ENCODE measurements at places on chromosomes 6 and 20.
A peak's percentile ranks its signal among the peaks of the same experiment; 100 is the strongest.

- DNase-seq = no peak
Measured at GRCh38 chr20:38198238-38198861, 33.3 kb upstream of the TGM2 start.

DNA sequence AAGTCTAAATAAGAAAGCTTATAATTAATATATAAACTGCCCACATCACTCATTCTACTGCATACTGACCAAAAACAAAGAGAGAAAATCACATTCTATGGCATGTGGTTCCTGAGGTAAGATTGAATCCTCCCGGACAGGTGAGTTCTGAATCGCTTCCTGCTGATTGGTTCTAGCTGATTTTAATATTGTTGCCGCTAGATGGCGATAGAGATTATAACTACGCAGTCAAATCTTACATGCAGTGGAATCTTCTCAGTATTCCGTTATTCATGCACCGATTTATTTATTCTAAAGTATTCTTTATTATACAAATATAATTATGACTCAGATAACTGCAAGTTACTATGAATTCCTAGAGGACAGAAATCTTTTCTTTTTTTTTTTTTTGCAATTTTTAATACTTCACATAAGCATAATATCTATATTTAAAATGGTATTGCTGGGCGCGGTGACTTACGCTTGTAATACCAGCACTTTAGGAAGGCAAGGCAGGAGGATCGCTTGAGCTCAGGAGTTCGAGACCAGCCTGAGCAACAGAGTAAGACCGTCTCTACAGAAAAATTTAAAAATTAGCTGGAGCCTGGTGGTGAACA is 24.2 kb upstream of the TMX4 start:
- DNase-seq = peak; percentile 37

DNA sequence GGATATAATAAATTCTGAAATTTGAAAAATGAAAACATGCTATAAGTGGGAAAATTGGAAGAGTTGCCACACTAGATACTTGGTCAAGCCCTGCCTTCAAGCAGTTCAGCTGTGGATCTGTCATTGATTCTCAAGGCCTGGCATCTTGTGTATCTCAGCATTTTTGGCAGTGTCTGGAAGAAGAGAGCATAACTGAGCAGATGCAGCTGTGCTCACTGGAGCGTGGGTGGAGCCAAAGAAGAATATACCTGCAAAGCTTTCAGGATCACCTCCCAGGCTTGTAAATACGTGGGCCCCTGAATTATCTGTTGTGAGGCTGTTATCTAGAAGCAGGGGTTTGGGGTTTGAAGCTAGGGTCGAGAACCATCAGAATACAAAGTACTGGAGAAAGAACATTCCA is 31.3 kb upstream of the CHD6 start:
- DNase-seq = no peak

DNA sequence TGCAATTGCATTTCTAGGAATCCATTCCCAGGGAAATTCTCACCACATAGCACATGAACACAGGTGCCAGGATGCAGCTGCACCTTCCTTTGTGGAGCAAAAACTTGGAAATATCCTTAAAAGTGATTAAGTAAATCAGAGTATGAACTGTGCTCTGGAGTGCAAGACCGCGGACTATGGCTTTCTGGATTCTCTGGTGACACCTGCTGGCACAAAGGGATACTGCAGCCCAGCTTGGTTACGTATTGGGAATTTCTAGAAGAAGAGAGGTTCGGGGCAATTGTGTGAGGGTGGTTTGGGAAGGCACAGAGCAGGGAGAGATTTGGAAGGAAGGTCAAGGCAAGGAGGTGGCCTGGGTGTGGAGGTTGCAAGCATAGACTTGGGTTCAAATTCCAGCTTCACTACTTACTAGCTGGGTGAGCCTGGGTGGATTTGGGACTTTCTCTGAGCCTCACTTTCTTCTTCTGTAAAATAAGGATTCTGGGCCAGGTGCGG is 15.9 kb upstream of the PEDS1 start:
- peak; percentile 71 for DNase-seq

GRCh38 chr20:60269573-60270162 is 311.4 kb downstream of the CDH26 start:
- DNase-seq = no peak

DNA sequence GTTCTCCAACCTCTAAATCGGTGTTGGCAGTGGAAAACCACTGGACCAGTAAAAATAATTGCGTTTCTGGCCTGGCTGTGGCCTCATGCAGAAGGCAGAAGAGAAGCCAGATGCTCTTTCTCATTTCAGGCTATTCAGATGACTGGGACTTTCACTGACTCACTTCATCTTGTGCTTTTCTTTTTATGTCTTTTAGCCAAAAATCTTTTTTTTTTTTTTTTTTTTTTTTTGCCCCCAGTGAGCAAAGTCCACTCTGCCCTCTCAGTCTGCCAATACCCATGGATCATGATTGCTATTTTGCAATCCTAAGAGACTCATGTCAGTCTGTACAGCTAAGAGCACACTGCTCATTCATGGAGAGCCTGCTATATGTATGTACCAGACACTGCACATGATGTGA is 962.5 kb downstream of the KIF16B start:
- DNase-seq = no peak

DNA sequence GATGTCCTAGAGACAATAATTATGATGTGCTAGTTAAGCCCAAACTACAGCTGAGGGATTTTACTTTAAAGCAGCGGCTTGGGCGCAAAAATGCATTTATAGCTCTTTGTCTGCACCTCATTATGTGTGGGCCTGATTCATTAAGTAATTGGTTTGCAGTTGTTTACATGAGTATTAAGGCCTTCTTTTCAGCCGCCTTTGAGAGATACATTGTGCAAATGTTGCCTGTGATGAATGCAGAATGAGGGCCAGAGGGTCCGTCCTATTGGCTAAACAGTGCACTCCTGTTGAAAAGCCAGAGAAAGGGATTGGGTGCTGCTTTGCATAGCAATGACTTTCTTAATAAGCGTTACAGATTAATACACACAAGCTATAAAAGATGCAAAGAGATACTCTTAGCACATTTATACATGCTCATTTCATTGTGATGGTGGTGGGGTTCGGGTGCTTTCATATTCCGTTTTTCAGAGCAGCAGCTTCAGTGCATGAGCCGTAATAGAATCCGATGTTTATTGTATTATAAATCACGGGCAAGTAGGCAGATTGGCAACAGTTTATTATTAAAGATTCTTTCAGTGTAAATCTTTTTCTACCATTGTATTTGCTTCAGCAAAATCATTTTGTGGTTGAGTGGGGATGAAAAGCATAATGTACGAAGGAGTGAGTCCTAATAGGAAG is 68.2 kb upstream of the XRN2 start:
- no peak for DNase-seq

- DNase-seq = no peak
Measured at GRCh38 chr6:163455552-163455951, 41.0 kb downstream of the QKI start.

- DNase-seq = peak; percentile 64
Measured at GRCh38 chr6:21664314-21665109, 71.0 kb downstream of the SOX4 start.

GRCh38 chr6:3884007-3884745 is 35.0 kb downstream of the FAM50B start:
- DNase-seq = no peak

GRCh38 chr6:33167374-33168283 is 24.6 kb downstream of the COL11A2 start:
- no peak for DNase-seq

GRCh38 chr6:84268781-84269180 is 41.3 kb upstream of the CEP162 start:
- no peak for DNase-seq

GRCh38 chr6:170288852-170289179 is 2.1 kb downstream of the DLL1 start:
- no peak for DNase-seq

- DNase-seq = peak; percentile 82
Measured at GRCh38 chr6:151690768-151691562, 116.5 kb upstream of the ESR1 start.

DNA sequence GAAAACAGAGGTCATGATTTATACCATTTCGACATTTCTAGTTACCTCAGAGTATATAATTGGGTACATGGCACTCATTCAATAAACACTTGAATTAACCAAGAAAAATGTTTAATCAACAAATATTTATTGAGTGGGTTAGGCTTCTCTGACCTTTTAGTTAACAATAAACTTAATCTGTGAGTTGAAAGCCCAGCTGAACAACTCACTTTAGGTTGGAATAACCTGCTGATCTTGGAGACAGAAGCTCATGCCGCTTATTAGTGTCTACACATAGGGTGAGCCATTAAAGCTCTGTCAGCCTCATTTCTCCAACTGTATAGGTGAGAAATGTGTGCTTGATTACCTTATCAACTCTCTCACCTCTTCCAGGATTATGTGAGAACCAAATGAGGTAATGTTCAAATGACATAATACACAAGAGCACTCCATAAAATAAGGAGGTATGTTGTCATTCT is 98.2 kb upstream of the DTNBP1 start:
- no peak for DNase-seq

DNA sequence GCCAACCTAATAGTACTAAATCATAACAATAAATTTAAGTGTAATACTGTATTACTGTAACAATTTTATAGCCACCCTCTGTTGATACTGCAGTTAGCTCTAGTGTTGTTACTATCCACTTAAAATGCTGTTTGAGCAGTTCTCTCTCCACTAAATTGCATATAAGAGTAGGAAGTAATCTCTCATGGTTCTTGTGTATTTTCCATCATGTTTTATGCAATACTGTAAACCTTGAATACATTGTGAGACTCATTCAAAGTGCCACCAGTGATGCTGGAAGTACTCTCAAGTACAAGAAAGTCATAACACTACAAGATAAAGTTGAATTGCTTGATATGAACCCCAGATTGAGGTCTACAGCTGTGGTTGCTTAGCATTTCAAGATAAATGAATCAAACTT is 65.5 kb downstream of the WASF1 start:
- DNase-seq = peak; percentile 13

GRCh38 chr6:138844192-138844591 is 48.3 kb downstream of the ECT2L start:
- DNase-seq = no peak

DNA sequence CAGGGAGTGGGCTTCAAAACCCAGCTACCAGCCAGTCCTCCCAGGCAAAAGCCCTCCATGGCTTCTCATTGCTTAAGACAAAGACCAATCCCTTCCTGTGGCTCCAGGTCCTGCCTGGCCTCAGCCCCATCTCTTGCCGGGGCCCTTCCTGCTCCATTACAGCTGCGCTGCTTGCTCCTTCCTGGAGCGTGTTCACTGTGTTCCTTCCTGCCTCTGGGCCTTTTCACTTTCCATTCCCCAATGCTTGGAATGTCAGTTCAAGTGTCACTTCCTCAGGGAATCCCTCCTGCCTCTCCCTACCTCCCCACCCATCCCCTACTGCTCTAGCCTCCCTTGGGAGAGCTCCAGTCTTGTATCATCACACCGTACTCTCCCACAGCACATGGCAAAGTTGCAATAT is 11.1 kb upstream of the ITPR3 start:
- no peak for DNase-seq

GRCh38 chr6:56938649-56939191 is 16.2 kb upstream of the BEND6 start:
- no peak for DNase-seq

DNA sequence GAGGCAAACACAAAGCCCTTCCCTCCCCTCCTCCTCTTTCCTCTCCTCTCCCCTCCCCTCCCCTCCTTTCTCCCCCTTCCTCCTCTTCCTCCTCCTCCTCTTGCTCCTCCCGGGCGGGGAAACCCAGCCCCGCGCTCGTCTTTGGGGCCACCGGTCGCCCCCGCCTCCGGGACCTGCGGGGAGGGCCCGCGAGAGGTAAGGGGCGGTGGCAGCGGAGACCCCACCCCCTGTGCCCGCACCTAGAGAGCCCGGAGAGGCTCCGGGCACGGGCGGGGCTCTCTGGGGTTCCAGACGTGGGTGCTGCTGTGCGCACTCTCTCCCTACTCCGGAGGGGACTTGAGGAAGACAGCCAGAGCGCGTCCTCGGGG is at the start of gene RIN2:
RIN2 (plus strand) TSS at position 126 of the 368 bp plus-strand sequence. CDS start 131,344 bp downstream, outside the sequence.
- no peak for DNase-seq

DNA sequence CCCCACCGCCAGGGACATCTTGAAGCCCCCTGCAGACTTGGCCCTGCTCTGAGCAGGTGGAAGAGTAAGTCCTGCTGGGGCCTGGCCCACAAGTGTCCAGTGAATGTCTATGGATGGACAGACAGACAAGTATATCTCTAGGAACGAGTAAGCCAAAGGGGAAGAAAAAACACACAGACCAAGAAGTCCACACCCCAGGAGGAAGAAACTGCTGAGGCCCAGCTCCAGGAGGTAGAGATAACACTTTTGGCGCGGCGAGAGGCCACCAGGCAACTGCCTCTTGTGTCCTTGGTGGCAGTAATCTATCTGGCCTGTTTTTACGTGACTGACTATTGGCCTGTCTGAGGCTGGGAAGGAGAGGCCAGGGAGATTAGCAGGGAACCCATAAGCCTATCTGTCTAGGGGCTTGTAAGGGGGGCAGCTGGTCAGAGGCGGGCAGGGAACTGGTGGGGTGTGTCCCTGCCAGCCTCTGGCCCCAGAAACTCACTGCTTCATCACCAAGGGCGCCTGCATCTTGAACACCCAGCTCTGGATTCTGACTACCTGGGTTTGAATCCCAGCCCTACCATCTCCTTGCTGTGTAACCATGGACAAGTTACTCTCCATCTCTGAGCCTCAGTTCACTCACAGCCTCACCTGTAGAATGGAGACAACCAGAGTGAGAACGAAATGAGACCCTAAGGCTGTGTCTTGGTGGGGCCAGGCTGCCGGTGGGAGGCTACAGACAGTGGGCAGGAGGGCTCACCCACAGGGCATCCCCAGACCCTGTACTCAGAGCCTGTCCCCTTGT is 31.3 kb downstream of the C20orf203 start:
- no peak for DNase-seq

Data from inflammatory macrophage treated with lipopolysaccharide for 1 hour (primary cell).